ENCODE measurements at places on chromosomes 4 and X.

- no peak for DNase-seq
These were observed 184.1 kb downstream of the DCHS2 start for GRCh38 chr4:154307451-154307850.

DNA sequence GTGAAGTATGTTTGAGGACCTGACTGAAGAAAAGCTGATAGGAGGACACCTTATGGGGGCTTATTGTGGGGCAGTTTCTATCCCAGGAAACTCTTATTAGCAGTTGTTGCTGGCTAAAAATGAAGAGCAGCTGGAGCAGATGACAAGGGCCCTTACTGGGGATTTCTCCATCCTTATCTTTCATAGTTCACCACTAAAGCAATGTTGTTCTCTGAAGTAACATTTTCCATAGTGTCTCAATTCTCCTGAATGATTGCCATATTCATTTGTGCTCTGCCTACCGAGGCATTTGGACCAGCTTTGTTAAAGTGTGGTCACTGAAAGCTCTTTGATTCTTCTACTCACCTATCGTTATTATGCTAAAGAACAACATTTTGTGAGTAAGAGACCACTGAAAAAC, 7.7 kb downstream of the ENOX2 start:
- no peak for DNase-seq

- peak; percentile 47 for DNase-seq
These were observed 2.7 kb downstream of the GASK1B start for GRCh38 chr4:158169931-158170690.

DNA sequence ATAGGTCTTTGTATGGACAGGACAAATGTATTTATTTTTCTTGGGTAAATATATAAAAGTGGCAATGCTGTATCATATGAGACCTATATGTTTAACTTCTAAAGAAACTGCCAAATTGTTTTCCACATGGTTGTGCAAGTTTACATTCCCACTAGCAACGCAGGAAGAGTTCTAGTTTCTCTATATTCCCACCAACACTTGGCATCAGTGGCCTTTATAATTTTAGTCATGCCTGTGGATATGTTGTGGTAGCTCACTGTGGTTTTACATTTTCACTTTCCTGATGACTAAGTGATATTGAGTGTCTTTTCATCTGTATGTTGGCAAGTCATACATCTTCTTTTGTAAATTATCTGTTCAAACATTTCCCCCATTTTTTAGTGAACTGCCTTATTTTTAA, 126.0 kb downstream of the EMCN start:
- DNase-seq: no peak

DNA sequence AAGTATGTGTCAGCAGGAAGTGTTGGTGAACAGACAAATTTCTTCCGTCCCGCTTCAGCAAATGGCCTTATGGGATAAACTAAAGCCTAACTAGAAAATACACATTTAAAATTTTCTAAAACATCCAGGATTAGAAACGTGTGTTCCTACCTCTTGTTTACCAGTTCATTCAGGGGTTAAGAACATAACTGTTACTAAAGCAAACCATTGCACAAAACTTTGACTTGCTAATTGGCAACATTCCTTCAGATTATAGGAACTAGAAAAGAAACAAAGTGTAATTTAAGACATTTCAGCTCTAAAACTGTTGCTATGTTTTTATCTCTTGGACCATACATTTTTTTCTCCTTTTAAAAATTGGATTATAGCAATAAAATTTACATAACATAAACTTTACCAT, 39.5 kb upstream of the CXCL13 start:
- DNase-seq: no peak

GRCh38 chr4:108311313-108311712, 142.6 kb upstream of the LEF1 start:
- DNase-seq: no peak

GRCh38 chr4:14844061-14844460, 158.2 kb upstream of the CPEB2 start:
- no peak for DNase-seq

DNA sequence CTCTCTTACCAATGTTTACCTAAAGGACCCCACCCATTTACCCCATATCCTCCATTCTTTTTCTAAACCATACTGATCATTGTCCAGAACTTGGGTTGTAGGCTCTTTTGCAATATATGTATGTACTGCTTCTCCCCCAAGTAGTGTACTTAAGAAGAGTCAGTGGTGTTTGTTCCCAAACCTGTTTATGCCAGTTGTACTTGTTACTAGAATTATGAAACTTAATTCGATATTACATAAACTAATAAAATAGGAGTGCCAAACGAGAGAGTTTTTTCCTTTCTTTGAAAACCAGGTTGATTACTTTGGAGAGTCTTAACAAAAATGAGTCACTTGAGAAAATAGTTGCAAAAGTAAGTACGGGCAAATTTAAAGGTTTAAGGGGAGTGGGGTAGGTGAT, 96.3 kb downstream of the GEMIN8 start:
- no peak for DNase-seq

DNA sequence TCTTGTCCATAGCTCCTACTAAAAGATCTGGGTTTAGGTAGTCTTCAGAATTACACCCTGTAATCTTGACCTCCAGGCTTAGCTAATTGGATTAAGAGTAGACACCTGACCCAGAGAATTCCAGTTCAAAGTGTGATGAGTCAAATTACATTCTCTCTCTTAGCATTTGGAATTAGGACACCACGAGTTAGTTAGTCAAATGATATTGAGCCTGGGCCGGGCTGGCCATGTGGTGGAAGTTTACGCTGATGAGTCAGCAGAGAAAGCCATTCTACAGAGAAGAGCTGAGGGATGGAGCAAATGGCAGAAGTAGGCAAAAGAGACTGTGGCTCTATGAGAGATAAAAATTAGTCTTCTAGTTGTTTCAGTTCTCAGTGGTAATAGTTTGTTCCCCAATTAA, 31.1 kb downstream of the CEP44 start:
- DNase-seq: no peak

DNA sequence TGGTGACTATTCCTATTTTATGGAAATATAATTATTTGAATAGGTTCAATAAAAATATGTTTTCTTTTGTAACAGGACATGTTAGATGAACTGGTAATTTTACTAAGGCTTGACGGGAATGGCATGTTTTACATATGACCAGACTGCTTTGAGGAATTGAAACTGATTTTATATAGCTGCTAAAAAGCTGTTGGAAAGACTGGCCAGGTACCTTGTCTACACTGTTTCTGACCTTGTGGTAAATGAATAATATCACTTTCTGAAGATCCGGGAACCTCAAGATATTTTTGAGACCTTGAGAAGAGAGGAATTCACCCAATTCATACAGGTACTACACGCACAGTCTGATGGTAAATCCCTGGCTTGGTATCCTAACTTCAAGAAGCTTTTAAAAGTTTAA, 42.1 kb upstream of the USP46 start:
- DNase-seq: no peak

GRCh38 chrX:27915617-27916016, 65.6 kb downstream of the DCAF8L1 start:
- DNase-seq: no peak

DNA sequence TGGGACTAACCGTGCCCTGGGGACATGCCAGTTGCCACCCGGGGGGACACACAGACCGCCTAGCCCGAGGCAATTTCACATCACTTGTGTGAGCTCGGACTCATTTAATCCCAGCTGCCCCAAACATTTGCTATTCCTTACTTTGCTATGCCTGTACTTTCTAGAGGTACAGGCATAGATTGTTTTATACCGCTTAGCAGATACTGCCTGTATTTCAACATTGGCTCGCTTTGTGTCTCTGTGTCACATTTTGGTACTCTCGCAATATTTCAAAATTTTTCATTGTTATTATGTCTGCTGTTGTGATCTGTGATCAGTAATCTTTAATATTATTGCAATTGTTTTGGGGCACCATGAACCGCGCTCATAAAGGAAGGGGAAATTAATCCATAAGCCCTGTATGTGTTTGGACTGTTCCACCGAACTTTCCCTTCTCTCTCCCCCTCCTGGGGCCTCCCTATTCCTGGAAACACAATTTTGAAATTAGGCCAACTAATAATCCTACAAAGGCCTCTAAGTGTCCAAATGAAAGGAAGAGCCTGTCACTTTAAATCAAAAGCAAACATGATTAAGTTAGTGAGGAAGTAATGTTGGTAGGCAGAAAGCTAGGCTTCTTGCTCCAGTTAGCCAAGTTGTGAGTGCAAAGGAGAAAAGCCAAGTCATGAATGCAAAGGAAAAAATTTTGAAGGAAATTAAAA, 568 bp upstream of the CASP6 start:
- DNase-seq: peak; percentile 10

DNA sequence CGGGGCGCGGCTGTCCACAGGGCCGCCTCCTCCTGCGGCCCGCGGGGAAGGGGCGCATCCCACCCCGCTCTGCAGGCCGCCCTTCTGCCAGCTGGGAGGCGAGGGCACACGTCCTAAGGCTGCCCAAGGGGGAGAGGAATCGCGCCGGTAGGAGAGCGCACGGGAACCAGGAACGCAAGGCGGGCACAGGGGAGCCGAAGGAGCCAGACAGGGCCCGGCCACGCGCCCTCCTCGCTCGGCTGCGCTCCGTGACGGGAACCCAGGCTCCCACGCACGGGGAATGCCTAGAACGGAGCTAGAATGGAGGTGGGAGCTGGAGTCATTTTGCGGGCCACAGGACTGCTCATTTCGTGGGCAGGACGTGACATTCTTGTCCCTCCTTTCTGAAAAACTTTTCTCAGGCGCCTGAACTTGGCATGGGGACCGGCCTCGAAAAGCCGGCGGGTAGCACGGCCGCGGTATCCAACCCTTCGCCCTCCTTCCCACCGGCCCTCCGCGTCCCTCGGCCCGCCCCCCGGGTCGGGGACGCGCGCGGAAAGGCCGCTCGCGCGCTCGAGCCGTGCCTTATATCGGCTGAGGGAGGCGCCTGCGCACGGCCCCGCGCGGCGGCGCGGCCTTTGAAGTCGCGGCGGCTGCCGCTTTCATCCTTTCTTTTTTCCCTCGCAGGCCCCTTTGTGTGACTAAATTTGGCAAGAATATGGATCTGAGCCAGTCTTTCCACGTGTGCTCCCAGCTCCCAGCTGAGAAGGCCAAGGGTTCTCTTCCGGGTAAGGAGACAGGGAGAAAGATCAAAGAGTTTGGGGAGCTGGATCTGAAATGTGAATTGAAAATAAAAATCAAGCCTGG, 4.2 kb upstream of the LEF1 start:
- no peak for DNase-seq

GRCh38 chrX:39301036-39301435, 499.8 kb downstream of the MID1IP1 start:
- peak; percentile 85 for DNase-seq

- DNase-seq: no peak
These were observed 46.0 kb upstream of the TMPRSS11E start for GRCh38 chr4:68401231-68401630.

DNA sequence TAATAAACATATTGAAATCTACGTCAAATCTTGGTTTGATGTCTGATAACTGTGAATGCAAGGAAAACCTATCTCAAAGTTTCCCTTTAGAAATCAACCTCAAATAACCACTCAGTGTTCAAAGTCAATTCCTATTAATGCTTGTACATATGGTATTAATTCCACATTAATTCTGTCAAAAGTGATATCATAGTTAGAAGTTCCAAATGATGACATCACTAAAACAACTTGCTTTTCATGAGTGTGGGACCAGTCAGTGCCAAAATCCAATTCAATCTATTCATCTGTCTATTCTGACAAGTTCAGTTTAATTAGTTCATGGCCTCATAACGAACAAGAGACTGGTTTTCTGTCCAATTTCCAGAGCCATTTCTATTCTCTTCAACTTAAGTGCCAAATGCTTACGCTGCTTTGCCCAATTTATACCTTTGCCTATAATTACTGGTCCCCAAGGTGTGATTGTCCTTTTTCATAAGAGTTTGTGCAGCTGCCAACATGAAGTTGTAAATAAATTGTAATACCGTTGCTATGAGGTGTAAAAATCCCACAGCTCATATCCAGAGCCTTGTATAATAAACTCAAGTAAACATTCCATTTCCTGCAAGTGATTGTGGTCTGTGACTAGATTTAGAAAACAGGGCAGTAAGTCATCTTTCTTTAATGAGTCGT, 476.2 kb downstream of the RAB28 start:
- no peak for DNase-seq

- no peak for DNase-seq
These were observed 5.0 kb upstream of the ZFX start for GRCh38 chrX:24144528-24144927.

DNA sequence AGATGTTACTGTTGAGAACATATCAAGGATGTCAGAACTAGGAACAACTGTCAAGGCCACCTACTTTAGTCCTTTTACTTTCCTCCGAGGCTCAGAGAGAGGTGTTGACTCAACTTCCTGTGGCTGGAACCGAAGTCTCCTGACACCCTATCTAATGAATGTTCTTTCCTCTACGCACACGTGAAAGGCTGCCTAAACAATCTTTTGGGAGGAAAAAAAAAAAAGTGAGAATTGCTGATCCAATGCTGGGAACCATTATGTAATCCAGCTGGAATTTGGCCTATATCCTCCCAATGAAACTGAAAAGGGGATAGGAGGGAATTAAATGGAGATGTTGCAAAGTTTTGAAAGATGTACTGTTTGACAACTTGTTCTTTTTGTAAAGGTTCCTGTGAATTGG, 8.3 kb upstream of the MAP7D3 start:
- no peak for DNase-seq

GRCh38 chr4:93436000-93436626, 392.4 kb upstream of the ATOH1 start:
- DNase-seq: no peak

DNA sequence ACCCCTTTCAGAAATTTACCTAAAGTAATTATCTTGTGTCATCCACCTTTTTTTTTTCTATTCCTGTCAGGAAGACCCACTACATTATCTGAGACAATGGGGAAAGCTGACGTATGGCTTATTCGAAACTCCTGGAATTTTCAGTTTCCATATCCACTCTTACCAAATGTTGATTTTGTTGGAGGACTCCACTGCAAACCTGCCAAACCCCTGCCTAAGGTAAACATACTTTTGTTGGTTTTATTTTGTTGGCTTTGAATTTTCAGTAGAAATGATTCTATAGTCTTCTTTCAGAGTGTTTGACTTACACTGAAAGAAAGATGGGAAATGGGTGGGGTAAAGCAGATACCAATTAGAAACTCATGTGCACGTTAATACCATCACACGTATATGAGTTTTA, 2.2 kb downstream of the UGT2B7 start:
- no peak for DNase-seq

- DNase-seq: no peak
These were observed 73.3 kb downstream of the FIP1L1 start for GRCh38 chr4:53450773-53451172.

DNA sequence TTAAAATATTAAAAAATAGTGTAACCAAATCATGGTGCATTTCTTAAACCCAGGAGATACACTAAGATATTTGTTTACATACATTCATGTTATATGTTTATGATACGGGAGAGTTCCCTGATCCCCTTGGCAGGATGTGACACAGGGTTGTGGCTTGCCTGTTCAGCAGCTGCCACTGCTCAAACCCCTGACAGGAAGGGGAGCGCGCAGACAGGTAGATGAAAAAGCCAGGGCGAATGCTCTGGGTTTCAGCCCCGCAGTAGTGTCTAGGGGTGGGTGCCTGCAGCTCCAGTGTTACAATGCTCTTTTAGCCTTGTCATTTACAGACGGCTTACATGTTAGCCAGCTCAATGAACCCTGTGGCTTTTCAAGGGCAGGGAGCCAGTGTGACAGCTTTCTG, 1343.8 kb upstream of the IGFBP7 start:
- DNase-seq: peak; percentile 12

All from cerebellar cortex (tissue), 1 donor.